Activated CD4-positive, CD25-positive, alpha-beta regulatory T cell treated with anti-CD3 and anti-CD28 coated beads, Interleukin-2, amount 50 U/mL, for 16 hours (primary cell): ENCODE measurements at places on chromosomes 3 and 15.

- no peak for DNase-seq
Observed at GRCh38 chr3:54817628-54818027, 110.2 kb downstream of the LRTM1 start.

DNA sequence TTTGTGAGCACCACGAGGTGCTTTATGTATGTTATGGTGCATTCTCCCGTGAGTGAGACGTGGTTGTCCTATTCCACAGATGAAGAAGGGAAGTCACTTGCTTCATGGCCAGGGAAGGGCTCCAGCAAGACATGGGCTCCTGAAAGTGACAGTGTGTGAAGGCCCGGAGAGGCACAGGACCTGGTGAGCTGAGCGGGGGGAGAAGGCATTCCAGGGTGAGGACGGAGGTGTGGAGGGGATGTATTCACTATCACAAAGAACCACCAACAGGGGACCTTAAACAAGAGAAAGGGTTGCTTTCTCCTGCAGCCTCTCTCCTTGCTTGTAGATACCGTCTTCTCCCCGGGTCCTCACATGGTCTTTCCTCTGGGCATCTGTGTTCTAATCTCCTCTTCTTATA lies 139.1 kb downstream of the FBLN2 start:
- DNase-seq = no peak

GRCh38 chr15:67201136-67201535 lies 53.3 kb downstream of the AAGAB start:
- DNase-seq = no peak

- no peak for DNase-seq
Observed at GRCh38 chr3:148178503-148178902, 519.2 kb upstream of the AGTR1 start.

DNA sequence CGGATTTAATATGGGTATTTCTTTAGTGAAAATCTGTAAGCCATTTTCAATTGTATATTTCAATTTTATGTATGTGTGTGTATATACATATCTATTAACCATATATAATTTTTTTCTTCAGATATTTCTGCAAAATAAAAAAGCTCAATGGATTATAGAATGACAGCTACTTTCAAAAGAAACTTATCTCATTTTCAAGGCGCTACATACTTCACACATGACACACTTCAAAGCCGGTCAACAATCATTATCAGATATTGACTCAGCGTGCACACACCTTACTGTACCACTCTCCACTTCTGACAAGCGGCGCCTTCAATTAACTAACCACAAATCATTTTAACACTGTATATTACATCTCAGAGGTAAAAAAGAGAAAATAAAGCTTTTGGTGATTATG lies 39.6 kb downstream of the ATP13A3 start:
- no peak for DNase-seq
